ENCODE measurements at places on chromosomes 13 and 19. TPM values are rescaled to one million over a fixed set of nuclear protein-coding genes. Genes with fewer than 3 reads are reported as not detected.

Gene KLK4
- polyA plus RNA-seq: not detected

Gene TNNT1
- 2.1 TPM for polyA plus RNA-seq

Gene ALG5
- 46.7 TPM for polyA plus RNA-seq

Gene TPTE2
- polyA plus RNA-seq: 0.19 TPM

GRCh38 chr19:30325676-30326392 lies 46.4 kb upstream of the ZNF536 start:
- no peak for DNase-seq

GRCh38 chr13:72151241-72151640 lies 284.2 kb upstream of the DACH1 start:
- DNase-seq: no peak

DNA sequence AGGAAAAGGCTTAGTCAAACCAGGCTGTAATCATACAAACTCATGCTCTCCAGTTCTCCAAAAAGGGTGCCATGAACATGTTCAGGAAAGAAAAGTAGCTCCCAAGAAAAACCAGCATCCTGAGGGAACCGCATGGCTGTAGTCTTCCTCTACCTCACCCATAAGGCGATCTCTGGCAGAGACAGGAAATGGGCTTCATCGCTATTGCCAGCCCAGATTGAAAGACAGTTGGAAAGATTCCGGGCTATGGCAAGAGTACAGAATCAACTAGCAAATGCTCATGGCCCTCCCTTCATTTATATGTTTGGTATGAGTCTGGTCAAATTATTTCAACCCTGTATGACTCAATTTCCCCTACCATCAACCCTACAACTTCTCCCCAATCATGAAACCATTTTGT lies 140.1 kb downstream of the LHFPL6 start:
- no peak for DNase-seq

- DNase-seq: peak; percentile 11
Observed at GRCh38 chr13:42076309-42076713, 27.9 kb downstream of the DGKH start.

DNA sequence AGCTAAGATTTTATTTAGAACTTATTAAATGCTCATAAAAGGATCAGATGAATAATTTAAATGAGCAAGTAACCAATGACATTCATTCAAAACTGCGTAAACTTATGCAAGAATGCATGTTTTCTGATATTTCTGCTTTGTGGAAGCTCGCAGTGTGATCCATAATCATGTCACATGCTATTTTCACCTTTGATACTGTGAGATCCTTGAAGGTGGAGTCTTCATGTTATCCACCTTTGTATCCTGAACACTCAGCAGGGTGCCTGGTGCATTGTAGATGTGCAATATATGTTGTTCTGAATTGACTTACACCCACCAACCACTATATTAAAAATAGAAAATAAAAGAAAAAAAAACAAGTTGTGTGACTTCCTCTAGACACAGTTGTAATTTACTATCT lies 333.5 kb downstream of the DCT start:
- DNase-seq: no peak

GRCh38 chr13:71864986-71865873 lies 1.8 kb downstream of the DACH1 start:
- DNase-seq: peak; percentile 53

DNA sequence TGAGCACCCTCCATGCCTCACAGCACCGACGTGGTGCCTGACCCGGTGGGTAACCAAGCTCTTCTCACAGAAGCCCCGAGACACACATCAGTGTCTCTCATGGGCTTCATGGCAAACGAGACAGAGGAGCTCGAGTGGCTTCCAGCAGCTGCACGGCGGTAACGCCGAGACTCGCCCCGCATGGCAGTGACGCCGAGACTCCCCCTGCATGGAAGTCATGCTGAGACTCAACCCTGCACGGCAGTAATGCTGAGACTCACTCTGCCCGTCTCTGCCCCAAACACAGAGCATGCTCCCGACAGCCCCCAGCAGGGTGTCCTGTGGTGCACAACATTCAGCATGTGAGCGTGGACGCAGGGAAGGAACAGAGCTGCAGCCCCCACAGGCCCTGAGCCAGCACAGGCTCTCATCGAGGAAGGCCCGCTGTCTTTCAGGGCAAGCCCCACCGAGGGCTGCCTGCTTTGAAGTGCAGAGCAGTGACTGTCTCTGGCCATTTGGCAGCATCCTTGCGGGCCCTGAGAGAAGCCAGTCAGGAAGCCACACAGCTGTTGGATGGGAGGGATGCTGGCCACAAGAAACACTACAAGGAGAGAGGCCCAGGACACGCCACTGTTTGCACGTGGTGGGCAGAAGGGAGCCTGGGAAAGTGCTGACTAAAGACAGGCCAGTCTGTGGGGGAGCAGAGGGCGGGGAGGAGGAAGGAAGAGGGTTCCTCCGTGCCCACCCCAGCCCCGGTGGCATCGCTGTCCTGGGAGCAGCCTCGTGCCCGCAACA lies 9.5 kb downstream of the GAS6 start:
- DNase-seq: no peak

- no peak for DNase-seq
Observed at GRCh38 chr19:33159893-33160292, 28.0 kb downstream of the WDR88 start.

DNA sequence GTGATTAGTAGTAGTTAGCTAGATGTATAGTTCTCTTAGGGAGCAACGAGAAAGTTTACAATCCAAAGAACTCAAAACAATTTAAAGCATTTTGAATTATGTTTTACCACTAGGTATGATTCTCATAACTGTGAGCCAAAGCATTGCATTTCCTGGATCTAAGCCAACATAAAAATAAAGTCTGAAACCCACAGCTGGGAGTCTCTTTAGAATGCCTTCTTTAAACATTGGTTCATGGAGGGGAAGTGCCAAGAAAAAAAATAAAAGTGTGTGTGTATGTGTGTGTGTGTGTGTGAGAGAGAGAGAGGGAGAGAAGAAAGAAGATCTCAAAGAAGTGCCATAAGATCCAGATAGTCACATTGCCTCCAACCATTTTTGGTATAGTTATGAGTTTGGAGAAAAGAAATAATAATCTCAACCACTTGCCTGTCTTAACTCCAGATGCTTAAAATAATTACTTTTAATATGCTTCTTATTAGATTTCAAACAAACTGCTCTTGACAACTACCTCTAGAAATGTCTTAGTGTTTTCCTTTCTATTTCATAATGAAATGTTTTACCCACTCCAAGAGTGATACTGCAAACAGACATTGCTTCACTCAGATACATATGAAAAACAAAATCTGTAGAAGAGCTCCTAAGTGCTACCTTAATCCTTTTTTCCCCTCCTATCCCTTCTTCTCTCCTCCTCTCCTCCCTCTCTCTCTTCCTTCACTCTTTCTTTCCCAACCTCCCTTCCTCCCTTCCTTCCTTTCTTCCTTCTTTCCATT lies 554.1 kb downstream of the KCTD12 start:
- peak; percentile 60 for DNase-seq
